Spinal cord (tissue), 10 donors: ENCODE measurements at places on chromosomes 11 and 22. TPM values are rescaled to one million over a fixed set of nuclear protein-coding genes. Genes with fewer than 3 reads are reported as not detected.

Gene SCGB1C1
- total RNA-seq, result not detected

Gene RANGAP1
- 29.9 TPM for total RNA-seq

Gene NTM
- 144 TPM for total RNA-seq

Gene IFITM10
- total RNA-seq, result 3.4 TPM

Gene UBQLNL
- total RNA-seq, result 0.55 TPM

Gene CD6
- 0.61 TPM for total RNA-seq

Gene DUSP8
- total RNA-seq, result 5.6 TPM

Gene RAB3IL1
- total RNA-seq, result 47.7 TPM

Gene PGA5
- 0.33 TPM for total RNA-seq

Gene RBMXL2
- 0.55 TPM for total RNA-seq

Gene MYEOV
- not detected for total RNA-seq

Gene USH1C
- total RNA-seq, result 3.1 TPM

Gene EPS8L2
- 4.5 TPM for total RNA-seq

GRCh38 chr11:2709429-2709828, 9.6 kb upstream of the KCNQ1OT1 start:
- no peak for DNase-seq

- no peak for DNase-seq
These were observed 810.0 kb downstream of the BRD1 start for GRCh38 chr22:49017482-49018329.

GRCh38 chr11:3341298-3341697, 37.6 kb downstream of the ZNF195 start:
- DNase-seq, result peak; percentile 55

GRCh38 chr22:46665751-46666280, 45.6 kb downstream of the GRAMD4 start:
- no peak for DNase-seq

DNA sequence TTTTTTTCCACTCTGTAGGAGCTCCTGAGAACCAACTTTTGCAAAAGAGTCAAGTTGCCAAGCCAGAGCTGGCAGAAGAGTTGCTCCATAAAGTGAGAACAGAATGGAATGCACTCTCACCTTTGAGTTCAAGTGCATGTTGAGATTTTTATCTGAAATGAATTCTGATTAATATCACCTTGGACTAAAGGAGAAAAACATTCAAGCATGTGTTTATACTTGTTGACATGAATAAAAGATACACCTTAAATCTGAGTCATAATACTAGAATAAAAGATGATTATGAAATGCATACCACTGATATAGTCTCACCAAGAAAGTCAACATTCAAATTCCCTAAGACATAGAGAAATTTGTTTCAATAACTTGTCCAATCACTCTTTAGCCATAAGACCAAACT, 37.8 kb downstream of the ARL14EP start:
- DNase-seq, result no peak

DNA sequence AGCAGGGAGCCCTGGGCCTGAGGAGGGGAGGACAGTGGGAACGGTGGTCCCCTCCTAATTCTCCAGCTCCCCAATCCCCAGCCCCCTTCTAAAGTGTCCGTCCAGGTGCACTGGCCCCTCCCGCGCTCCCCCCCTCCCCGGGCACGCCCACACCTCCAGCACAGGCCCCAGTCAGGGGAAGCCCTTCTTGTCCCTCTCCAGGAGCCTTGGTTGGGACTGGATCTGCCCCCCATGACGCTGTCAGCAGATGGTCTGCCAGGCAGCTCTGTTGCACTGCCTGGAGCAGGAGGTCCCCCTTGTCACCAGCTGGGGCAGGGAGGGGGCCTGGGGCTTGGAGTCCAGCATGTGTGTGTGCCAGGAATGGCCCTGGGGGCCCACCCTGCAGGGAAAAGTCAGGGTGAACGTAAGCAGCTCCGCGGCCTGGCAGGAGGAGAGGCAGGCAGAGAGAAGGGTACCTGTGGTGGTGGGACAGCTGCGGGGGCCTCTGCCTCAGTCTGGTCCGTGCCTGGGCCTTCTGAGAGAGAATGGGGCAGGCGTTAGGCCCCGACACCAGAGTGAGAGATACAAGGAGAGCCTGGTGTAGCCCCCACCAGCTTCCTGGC, 1.6 kb downstream of the IRF7 start:
- no peak for DNase-seq

- DNase-seq, result no peak
These were observed 42.1 kb downstream of the SLC36A4 start for GRCh38 chr11:93155738-93156137.

- DNase-seq, result no peak
These were observed 42.9 kb downstream of the PARVB start for GRCh38 chr22:44067033-44067432.

DNA sequence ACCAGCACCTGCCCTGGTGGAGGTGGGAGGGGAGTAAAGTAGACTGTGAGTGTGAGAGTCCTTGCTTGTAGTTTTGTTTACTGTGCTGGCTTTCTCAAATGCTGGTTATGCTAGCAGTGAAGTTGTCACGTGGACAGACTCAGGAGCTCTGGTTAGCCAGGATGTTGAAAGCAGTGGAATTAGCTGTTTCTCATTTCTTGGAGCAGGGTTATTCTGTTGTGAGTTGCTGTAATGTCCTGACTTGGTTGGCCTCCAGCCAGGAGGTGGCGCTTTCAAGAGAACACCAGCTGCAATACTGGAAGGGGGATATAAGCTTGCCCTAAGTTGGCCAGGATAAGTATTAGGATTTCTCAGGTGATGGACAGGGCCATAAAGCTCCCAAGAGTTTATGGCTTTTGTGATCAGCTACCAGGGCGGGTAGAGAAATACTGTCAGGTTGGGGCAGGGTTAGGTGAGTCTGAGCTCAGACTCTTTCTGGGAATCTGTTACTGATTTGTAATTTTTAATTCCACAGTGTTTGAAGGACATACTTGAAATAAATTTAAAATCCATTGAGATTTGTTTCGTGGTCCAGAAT, 13.7 kb downstream of the CYP2D6 start:
- DNase-seq, result no peak

GRCh38 chr11:67483831-67484665, 1.2 kb downstream of the AIP start:
- DNase-seq, result no peak

DNA sequence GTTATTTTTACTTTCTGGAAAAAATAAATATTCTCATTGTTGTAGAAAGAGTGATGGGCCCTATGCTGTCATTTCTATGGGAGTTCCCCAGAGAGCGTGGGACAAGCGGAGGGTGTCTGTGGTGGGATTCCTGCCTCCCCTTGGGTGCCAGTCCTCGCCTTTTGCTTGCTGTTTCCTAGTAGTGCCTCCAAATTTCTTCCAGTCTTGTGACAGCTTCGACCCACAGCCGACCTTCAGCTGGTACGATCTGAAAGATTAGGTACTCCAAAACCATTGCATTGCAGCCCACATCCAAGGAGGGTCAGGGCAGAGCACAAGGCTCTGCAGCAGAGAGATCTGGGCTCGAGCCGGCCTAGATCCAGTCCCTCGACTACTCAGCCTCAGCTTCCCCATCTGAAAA, 58.9 kb upstream of the EMID1 start:
- DNase-seq, result no peak

DNA sequence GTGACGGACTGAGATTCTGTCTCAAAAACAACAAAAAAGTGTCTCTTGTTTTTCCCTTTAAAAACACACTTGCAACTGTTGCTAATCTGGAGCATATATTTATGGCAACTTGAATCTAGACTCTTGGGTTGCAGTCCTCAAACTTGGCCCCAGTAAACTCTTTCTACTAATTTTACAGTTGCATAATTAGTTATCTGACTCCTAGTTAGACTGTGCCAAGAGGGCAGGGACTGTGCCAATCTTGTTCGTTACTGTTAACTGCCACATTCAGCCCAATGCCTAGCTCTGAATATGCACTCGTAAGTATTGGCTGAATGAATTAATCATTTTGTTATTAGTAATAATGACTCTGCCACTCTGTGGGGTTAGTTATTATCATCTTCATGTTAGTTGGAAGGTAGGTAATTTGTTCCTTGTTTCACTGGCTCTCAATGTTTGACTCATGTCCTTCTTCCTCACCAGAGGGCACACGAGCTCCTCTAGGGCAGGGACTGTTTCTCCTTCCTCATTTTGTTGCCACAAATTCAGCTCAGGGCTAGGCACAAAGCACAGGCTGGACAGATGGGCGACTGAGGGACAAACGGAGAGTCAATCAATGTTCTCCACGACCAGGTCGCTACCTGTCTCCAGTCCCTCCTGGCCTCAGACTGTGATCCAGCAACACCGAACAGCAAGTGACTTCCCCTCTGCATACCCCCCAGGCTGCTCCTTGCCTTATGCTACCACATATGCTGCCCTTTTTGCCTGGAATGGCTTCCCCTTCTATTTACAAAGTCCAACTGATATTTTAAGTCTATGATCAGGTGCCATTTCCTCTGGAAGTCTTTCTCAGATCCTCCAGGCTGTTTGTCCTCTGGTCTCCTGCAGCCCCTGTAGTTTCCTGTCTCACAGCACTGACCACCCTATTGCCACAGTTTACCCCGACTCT, 9.0 kb downstream of the CLPB start:
- peak; percentile 38 for DNase-seq

GRCh38 chr11:75182664-75183063, 31.8 kb downstream of the SLCO2B1 start:
- no peak for DNase-seq
